Thoracic aorta (tissue), 2 donors: ENCODE measurements at places on chromosomes 4 and X. TPM values are rescaled to one million over a fixed set of nuclear protein-coding genes. Genes with fewer than 3 reads are reported as not detected.
A peak's percentile ranks its signal among the peaks of the same experiment; 100 is the strongest.

The GPR82 gene
- 0.41 TPM for total RNA-seq

The QRFPR gene
- not detected for total RNA-seq

The RHOXF1 gene
- total RNA-seq: not detected

The CT45A1 gene
- not detected for total RNA-seq

The ELOVL6 gene
- total RNA-seq: 1.5 TPM

DNA sequence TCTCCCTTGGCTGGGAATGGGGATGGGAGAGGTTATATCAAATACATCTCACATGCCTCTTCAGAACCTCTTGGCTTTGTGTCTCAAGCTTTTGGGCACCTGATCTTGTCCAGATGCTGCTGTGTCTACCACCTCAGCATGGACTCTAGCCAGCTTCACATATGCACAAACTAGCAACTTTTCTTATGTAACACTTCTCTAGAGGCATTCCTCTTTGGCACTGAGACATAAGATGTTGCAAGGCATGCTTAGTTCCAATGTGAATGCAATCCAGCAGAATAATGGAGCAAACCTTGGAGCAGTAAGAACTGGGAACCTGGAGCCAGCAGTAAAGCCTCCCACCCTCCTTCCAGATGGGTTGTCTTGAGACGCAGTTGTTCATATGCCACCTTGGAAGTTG is 113.4 kb upstream of the TMEM47 start:
- DNase-seq: no peak
- no peaks in the 10 kb centered on the region for H3K27me3 ChIP-seq
- no peak overlapping the region for H3K27ac ChIP-seq
- no peaks in the 10 kb centered on the region for H3K4me1 ChIP-seq
- no peak overlapping the region for H3K4me3 ChIP-seq

- H3K4me3 ChIP-seq: no peak overlapping the region
- no peaks in the 10 kb centered on the region for H3K36me3 ChIP-seq
- H3K27ac ChIP-seq: no peak overlapping the region
- H3K27me3 ChIP-seq: no peaks in the 10 kb centered on the region
These were observed 74.7 kb upstream of the GATB start for GRCh38 chr4:151835467-151835866.

GRCh38 chr4:153393397-153393796 is 48.9 kb downstream of the MND1 start:
- H3K36me3 ChIP-seq: no peaks in the 10 kb centered on the region
- H3K4me1 ChIP-seq: peaks cover 6% of the 10 kb centered on the region
- H3K4me3 ChIP-seq: no peak overlapping the region
- no peaks in the 10 kb centered on the region for H3K27me3 ChIP-seq

- H3K4me1 ChIP-seq: no peaks in the 10 kb centered on the region
- no peak overlapping the region for H3K4me3 ChIP-seq
- no peaks in the 10 kb centered on the region for H3K36me3 ChIP-seq
- no peak for DNase-seq
These were observed 105.9 kb upstream of the DIAPH2 start for GRCh38 chrX:96578781-96579180.

DNA sequence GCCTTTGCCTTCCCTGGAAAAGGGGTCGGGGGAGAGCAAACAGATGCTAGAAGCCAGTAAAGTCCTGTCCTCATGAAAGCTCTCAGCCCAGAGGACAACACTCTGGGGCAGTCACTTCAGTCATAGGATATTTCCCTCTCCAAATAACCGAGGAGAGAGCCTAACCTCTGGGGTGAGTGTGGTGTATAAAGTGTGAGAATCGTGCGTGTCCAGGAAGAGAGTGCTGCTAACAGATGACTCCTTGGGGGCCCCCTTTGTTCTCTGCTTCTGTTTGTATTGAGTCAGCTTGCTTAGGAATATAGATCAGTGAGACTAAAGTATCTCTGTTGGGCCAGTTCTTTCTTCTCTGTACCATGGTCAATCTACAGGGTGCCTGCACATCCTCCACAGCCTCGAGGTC is 247.2 kb downstream of the PALLD start:
- no peaks in the 10 kb centered on the region for H3K36me3 ChIP-seq
- no peak overlapping the region for H3K27ac ChIP-seq
- no peak for DNase-seq
- H3K4me3 ChIP-seq: no peak overlapping the region

DNA sequence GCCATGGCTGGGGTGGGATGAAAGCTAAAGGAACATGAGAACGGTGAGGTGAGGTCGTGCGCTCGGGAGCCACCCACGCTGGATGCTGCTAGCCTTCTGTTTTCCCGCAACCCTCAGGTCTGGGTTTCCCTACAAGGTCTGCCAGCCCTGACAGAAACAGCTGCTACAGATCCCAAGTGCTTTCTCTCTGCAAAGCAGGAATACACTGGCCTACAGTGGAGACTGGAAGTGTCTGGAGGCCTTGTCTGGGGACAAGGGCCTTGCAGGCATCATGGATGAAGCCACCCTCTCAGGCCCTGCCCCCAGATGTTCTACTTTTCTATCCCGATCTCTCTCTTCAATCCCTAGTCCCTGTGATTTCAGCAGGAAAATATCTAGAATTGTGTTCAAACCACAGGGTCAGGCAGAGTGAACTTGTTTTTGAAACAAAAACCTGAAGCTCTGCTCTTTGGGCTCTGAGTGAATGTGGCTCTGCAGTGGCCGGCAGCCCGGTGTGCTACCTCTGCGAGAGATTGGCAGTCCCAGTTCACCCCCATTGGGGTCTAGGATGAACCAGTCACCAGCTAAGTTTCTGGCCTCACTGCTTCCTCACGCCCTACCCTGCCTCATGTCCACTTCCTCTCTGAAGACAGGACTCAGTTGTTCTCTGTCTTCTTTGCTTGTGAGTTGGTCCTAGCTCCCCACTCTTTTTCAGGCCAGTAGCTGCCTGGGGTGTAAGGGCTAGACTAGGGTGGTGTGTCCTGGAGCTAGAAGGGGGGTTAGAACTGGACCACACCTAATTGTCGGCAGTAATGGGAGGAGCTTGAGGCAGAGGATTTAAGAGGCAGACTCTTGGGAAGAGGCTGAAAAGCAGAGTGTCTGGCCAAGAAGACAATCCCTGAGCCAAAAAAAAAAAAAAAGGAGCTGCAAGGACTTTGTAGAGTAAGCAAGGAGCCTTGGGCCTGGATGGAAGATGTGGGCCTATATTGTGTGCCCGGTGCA is 89.6 kb downstream of the RTL5 start:
- H3K27me3 ChIP-seq: no peaks in the 10 kb centered on the region
- H3K4me1 ChIP-seq: peaks cover 13% of the 10 kb centered on the region
- DNase-seq: no peak
- no peak overlapping the region for H3K4me3 ChIP-seq
- peak overlapping the region; percentile 78 for H3K27ac ChIP-seq

- no peak overlapping the region for H3K4me3 ChIP-seq
- H3K27me3 ChIP-seq: no peaks in the 10 kb centered on the region
- H3K36me3 ChIP-seq: no peaks in the 10 kb centered on the region
- DNase-seq: no peak
These were observed 181.4 kb downstream of the PACRGL start for GRCh38 chr4:20881658-20882057.

DNA sequence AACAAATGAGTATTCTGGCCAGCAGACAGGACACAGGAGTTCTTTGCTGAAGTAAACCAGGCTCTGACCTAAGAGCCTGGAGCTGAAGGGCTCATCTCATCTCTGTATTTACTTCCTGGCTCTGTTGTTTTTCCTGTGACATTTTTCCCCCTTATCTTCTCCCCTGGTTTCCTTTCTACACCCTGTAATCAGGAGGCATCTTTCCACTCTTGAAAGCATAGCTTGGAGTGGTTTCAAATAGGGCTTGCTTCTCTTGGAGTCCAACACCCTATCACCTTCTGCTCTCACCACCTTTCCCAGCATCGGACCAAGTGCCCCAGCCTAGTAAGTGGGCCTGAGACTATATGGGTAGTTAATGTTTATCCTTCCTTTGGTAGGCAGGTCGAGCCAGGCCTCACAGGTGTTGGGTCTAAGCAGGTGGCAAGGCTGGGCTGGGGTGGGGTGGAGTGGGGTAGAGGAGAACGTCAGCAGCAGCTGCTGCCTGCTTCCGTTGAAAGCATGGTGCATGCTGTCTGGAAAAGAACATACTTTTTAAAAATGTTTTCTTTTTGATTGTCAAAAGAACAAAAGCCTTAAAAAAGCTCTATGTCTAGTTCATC is 1.2 kb downstream of the DRP2 start:
- H3K27me3 ChIP-seq: no peaks in the 10 kb centered on the region
- H3K27ac ChIP-seq: no peak overlapping the region
- DNase-seq: no peak
- no peaks in the 10 kb centered on the region for H3K36me3 ChIP-seq
- no peaks in the 10 kb centered on the region for H3K4me1 ChIP-seq
- H3K4me3 ChIP-seq: no peak overlapping the region

- H3K36me3 ChIP-seq: no peaks in the 10 kb centered on the region
- no peak overlapping the region for H3K27ac ChIP-seq
- no peak overlapping the region for H3K4me3 ChIP-seq
- DNase-seq: no peak
- H3K4me1 ChIP-seq: no peaks in the 10 kb centered on the region
These were observed 230.0 kb upstream of the GPC4 start for GRCh38 chrX:133645256-133645655.

DNA sequence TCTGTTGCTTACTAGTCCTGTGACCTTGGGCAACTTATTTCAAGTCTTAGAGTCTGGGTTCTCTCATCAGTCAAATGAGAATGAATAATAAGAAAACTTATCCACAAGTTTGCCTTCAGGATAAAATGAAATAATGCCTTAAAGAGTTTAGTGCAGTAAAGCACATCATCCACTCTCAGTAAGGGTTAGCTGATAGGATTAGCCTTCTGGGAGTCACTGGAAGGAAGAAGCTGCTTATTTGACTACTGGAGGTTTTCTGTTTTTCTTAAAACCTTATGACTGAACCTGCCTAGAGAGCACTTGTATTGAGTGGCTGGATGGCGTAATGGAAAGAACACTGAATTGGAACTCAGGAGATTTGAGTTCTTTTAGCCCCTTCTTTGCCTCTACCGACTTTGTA is 1.8 kb downstream of the RNF128 start:
- DNase-seq: no peak
- no peaks in the 10 kb centered on the region for H3K36me3 ChIP-seq
- no peaks in the 10 kb centered on the region for H3K4me1 ChIP-seq
- H3K4me3 ChIP-seq: no peak overlapping the region
- no peaks in the 10 kb centered on the region for H3K27me3 ChIP-seq

- peaks cover 15% of the 10 kb centered on the region for H3K4me1 ChIP-seq
- H3K27me3 ChIP-seq: no peaks in the 10 kb centered on the region
- H3K36me3 ChIP-seq: no peaks in the 10 kb centered on the region
- DNase-seq: no peak
- H3K27ac ChIP-seq: no peak within 1 kb of the TSS
These were observed at the start of gene SPOCK3 for GRCh38 chr4:167234316-167234881. Gene SPOCK3 (minus strand): TSS chr4:167234494.

DNA sequence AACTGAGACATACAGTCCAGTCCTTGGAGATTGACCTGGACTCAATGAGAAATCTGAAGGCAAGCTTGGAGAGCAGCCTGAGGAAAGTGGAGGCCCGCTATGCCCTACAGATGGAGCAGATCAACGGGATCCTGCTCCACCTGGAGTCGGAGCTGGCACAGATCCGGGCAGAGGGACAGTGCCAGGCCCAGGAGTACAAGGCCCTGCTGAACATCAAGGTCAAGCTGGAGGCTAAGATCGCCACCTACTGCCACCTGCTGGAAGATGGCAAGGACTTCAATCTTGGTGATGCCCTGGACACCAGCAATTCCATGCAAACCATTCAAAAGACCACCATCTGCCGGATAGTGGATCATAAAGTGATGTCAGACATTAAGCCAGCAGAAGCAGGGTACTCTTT is 20.4 kb upstream of the FRMPD3 start:
- no peaks in the 10 kb centered on the region for H3K4me1 ChIP-seq
- H3K36me3 ChIP-seq: no peaks in the 10 kb centered on the region
- no peak overlapping the region for H3K27ac ChIP-seq
- DNase-seq: no peak
- no peaks in the 10 kb centered on the region for H3K27me3 ChIP-seq
- no peak overlapping the region for H3K4me3 ChIP-seq

GRCh38 chr4:87188048-87188447 is 32.4 kb downstream of the KLHL8 start:
- H3K4me1 ChIP-seq: peaks cover under 1% of the 10 kb centered on the region
- H3K27me3 ChIP-seq: no peaks in the 10 kb centered on the region
- H3K4me3 ChIP-seq: no peak overlapping the region
- no peaks in the 10 kb centered on the region for H3K36me3 ChIP-seq

DNA sequence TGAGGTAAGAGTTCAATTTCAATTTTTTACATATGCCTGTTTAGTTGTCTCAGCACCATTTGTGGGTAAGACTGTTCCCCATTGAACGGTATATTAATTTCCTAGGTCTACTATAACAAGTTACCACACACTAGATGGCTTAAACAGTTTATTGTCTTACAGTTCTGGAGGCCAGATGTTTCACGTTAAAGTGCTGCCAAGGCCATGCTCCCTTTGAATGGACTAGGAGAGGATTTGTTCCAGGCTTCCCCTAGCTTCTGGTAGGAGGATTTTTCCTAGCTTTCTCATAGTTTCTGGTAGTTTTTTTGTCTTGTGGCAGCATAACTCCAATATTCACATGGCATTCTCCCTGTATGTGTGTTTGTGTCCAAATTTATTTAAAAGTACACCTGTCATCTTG is 149.3 kb upstream of the CYSLTR1 start:
- no peaks in the 10 kb centered on the region for H3K27me3 ChIP-seq
- no peaks in the 10 kb centered on the region for H3K36me3 ChIP-seq
- H3K4me1 ChIP-seq: no peaks in the 10 kb centered on the region
- DNase-seq: no peak
- H3K4me3 ChIP-seq: no peak overlapping the region

DNA sequence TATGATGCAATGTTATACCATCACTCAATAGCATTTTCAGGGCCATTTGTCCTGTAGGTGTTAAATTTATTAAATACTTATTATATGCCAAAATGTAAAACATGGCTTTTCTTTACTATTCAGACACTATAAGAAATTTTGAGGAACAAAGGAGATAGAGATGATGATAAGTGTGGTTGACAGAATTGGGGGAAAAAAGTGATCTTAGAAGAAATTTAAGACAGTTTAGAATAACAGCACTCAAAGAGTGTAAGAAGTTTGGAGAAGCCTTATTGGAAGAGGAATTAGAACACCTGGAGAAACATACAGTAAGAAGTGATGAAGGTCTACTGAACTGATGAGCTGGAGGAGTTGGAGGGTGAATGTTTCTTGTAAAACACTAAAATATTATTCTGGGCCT is 12.8 kb upstream of the AFP start:
- H3K27ac ChIP-seq: no peak overlapping the region
- no peak overlapping the region for H3K4me3 ChIP-seq
- H3K4me1 ChIP-seq: no peaks in the 10 kb centered on the region
- H3K36me3 ChIP-seq: no peaks in the 10 kb centered on the region
